ENCODE measurements at places on chromosomes 5 and 9.

GRCh38 chr9:125428902-125429467 is 167.4 kb downstream of the GAPVD1 start:
- DNase-seq, result no peak

DNA sequence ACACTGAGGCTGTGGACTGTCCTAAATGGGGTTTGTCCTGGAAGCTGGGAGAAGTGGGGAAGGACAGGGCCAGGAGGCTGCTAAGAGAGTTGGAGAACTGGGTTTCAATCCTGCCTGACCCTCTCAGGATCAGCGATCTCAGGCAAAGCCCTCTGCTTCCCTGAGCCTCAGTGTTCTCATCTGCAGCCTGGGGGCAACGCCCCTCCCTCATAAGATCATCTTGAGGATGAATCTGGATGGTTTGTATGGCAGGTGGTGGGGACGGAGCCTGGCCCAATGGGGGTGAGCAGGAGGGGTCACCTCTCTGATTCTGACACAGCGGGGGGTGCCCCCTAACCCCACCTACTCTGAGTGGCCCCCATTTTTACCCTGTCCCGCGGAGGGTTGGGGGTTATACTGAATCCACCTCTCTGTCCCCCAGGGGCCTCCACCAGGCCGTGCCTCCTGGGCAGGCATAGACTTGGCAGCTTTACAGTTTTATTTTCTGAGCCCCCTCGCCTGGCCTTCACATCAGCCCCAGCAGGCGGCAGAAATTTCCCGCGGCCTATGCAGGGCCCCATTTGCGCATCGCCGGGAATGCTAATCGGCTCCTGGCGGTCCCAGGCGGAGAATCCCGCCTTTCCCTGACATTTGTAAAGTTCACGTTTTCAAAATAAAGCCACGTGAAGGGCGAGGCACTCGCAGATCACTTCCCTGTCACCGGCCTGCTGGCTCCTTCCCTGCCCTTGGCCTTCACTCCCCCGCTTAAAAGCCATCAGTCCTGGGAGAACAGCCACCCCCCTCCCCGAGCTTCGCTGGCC is 17.8 kb upstream of the LAMC3 start:
- no peak for DNase-seq

GRCh38 chr9:119278171-119278570 is 91.1 kb downstream of the BRINP1 start:
- peak; percentile 57 for DNase-seq

GRCh38 chr9:136082496-136083361 is 12.4 kb downstream of the NACC2 start:
- DNase-seq, result peak; percentile 73

DNA sequence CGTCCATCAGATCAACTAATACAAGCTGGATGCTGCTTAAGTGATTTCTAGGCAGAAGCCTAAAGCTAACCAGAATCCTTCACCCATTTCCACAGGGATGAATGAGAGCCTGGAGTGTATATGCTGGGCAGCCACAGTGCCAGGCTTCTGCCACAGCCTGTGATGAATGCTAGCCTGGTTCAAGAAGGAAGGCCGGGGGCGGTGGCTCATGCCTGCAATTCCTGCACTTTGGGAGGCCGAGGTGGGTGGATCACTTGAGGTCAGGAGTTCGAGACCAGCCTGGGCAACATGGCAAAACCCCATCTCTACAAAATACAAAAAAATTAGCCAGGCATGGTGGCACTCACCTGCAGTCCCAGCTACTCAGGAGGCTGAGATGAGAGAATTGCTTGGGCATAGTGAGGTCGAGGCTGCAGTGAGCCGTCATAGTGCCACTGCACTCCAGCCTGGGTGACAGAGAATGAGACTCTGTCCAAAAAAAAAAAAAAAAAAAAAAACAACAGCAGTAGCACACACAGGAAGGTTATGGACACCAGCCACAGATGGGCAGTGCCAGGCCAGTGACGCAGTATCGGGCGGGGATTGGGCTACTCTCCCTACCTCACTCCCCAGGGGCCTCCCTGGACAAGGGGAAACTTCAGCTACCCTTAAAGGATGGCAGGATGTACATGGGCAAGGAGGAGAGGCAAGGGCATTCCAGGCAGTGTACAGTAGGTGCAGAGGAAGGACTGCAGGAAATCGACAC is 23.1 kb upstream of the HMCN2 start:
- peak; percentile 61 for DNase-seq

DNA sequence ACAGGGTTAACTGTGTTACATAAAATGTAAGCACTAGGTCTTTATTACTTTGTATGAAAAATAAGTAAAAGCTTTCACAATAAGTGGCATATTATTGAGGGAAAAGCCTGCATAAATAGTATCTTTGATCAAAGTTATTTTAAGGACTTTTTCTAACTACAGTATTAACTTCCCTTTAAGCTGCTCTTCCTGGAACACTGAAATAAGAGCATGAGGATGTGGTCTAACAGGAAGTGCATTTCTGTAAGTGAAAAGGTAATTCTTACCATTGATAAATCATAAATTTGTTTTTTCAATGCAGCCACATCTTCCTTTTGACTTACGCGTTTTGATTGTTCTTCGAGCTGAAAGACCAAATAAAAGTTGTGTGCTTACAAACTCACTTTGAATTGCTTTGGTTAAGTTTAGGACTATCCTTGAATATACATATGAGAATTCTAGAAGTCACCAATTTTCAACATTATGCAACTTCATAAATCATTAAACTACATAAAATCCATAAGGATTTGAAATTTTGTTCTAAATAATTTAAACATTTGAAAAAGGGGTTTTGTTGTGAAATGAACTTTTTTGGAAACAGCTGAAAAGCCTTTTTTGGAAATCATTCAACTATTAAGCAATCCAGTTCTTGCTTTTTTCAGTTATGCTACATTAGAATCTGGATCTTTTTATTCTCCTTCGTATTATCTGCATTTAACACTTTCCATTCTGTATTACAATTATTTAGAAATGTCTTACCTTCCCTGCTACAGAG is 50.6 kb downstream of the RASEF start:
- no peak for DNase-seq

DNA sequence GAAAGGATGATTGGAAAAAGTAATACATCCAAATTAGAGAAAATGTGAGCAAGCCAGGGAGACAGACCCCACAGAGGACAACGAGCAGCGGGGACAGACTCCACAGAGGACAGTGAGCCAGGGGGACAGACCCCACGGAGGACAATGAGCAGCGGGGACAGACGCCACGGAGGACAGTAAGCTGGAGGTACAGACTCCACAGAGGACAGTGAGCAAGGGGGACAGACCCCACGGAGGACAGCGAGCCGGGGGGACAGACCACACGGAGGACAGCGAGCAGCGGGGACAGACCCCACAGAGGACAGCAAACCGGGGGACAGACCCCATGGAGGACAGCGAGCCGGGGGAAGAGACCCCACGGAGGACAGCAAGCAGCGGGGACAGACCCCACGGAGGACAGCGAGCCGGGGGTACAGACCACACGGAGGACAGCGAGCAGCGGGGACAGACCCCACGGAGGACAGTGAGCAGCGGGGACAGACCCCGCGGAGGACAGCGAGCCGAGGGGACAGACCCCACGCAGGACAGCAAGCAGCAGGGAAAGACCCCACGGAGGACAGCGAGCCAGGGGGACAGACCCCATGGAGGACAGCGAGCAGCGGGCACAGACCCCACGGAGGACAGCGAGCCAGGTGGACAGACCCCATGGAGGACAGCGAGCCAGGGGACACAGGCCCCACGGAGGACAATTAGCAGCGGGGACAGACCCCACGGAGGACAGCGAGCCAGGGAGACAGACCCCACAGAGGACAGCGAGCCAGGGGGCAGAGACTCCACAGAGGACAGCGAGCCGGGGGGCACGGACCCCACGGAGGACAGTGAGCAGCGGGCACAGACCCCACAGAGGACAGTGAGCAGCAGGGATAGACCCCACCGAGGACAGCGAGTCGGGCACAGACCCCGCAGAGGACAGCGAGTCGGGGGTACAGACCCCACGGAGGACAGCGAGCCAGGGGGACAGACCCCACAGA is 1.9 kb upstream of the ZDHHC11 start:
- DNase-seq, result no peak

- no peak for DNase-seq
These were observed 2.3 kb downstream of the TTF1 start for GRCh38 chr9:132404228-132404881.

DNA sequence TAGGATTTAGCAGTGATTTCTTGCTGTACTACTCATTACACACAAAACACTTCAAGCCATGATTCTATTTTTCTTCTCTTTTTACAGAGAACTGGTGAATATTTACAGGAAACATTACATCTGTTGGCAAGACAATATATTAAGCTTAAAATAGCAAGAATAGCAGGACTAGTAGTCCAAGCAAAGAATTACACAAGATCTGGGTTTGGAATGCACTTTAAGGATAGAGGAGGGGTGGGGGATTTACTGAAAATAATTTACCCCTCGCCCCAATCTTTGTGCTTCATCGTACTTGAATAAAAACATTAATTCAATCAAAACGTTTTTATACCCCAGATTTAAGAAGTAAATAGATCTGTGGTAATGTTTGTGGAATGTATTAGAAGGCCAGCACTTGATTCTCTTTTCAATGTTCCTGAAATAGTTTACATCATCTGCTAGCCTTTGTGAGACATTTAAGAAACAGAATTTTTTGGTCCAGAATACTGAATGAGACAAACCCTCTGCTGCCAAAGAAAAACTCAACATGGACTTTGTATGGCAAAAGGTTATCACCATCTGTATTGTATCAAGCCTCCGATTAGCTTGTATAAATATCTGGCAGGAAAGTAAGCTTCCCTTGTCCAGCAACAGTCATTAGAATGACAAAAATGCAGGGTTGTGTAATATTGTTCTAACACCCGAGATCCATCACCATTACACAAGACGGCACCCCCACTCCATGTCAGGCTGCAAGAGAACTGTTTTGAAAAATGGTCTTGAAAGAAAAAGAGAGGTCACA is 23.8 kb downstream of the SVEP1 start:
- peak; percentile 18 for DNase-seq

GRCh38 chr5:120122703-120123102 is 341.4 kb upstream of the PRR16 start:
- no peak for DNase-seq

GRCh38 chr5:31678180-31678579 is 39.2 kb downstream of the PDZD2 start:
- no peak for DNase-seq

- no peak for DNase-seq
These were observed 42.3 kb upstream of the SEMA6A start for GRCh38 chr5:116616876-116617275.

GRCh38 chr9:85730916-85731630 is 10.7 kb downstream of the AGTPBP1 start:
- DNase-seq, result no peak

- no peak for DNase-seq
These were observed 1034.8 kb downstream of the CDH12 start for GRCh38 chr5:21818370-21818720.

DNA sequence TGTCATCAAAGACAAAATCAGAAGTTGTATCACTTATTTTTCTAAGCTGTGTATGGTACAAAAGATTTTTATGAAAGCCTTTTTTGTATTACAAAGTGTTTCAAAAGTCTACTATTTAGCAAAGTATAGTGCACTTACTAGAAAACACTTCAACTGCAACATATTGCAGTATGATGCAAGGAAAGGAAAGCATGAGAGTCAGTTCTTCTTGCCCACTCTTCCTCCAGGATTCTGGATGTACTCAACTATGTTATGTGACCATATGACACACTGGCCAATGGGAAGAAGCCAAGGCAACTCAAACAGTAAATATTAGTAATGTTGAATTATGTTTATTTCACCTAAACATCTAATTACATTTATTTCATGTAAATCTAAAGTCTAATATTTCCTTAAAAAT is 49.5 kb upstream of the TYRP1 start:
- no peak for DNase-seq

DNA sequence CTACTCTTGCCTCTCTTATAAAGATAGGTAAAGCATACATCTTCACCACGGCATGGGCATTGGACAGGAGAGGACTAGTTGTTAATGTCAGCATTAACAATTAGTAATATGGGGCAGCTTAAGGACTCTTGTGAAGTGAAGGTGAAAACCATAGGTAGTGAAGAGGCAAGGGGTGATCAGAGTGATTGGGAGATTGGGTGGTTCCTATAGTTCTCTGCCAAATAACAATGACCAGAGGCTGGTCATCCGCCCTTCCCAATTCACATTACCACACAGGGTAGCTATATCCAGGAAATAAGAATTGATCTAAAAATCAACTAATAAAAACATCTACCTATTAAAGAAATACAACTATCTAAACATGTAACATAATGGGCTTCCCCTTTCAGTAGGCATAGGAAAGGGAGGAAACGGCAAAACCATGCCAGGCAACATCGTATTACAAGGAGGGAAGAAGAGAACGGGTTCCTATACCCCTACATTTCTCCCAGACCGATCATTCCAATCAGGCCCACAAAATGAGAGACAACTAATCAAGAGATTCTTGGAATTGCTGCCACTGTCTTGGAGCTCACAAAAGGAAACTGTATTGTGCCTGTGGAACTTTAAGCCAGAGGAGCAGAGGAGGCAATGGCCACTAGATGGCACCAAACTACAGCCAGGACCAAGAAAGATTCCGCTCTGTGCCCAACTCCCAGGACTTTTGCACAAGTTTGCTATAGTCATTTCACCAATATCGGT is 121.6 kb downstream of the FBXL17 start:
- peak; percentile 82 for DNase-seq

- peak; percentile 30 for DNase-seq
These were observed 1.6 kb downstream of the REEP2 start for GRCh38 chr5:138440159-138441073.

DNA sequence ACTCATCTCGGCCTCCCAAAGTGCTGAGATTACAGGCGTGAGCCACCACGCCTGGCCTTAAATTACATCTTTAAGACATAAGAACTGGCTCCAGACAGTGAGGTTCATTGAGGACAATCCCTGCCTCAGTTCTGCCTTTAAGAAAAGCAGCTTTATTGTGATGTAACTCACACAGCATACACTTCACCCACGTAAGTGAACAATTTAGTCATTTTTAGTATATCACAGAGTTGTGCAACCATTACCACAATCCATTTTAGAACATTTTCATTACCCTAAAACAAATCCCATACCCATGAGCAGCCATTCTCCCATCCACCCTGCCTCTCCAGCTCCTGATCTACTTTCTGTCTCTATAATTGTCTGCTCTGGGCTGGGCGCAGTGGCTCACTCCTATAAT is 24.0 kb upstream of the LTC4S start:
- no peak for DNase-seq

GRCh38 chr5:91007780-91008402 is 375.2 kb downstream of the ARRDC3 start:
- no peak for DNase-seq

DNA sequence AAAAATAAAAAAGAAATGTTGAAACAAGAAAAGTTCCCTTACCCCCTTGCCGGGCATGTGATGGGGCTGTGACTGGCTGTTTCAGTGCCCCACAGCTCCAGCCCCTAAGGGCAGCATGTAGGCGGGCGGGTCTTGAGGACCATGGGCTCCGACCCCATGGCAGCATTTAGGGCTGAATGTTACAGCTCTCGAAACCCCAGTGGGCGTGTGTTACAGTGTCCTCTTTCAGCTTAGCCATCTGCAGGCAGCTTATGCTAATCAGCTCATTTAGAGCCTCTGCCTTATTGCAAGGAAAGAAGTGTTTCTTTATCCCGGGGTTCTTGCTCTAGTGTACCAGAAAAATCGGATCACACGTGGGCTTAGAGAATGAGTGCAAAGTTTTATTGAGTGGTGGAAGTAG is 497.4 kb upstream of the CYLC2 start:
- no peak for DNase-seq

Data from G401 (cell line).